ENCODE measurements at places on chromosomes 4 and X.
A peak's percentile ranks its signal among the peaks of the same experiment; 100 is the strongest.

DNA sequence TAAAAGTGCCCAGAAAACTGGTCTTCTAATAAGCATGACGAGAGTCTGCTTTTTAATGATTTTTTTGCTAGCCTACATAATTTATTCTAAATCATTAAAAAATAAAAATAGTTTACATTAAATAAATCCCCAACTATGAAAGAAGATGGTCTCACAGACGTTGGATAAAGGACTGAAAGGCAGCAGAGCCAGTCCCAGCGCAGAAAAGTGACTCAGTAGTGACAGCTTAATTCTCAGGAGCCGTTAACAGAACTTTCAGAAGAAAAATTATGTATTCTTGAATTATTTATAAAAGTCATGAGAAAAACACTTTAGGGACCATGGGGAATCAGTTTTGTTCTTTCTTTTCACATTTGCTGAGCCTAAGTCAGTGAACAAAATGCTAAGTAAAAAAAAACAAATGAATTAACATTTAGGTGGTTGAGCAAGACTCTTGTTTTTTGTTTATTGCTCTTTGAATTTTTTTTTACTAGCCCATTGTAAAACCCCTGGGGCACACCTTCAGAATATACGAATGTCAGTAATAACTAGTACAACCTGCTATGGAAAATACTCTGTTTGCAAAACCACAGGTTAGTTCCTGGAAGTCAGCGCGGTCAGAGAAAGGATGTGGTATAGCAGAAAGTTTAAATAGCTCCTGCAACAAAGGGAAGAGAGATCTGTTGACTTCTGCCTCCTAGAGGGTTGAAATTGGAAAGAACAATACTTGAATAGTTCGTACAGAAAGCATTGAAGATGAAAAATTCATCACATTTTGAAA is 50.4 kb upstream of the CCDC160 start:
- DNase-seq = no peak

- peak; percentile 23 for DNase-seq
Measured at GRCh38 chr4:117623326-117623725, 411.0 kb upstream of the NDST3 start.

- DNase-seq = no peak
Measured at GRCh38 chr4:40954088-40954668, 204.4 kb downstream of the NSUN7 start.

- no peak for DNase-seq
Measured at GRCh38 chr4:14607578-14607977, 394.7 kb upstream of the CPEB2 start.

GRCh38 chr4:31548823-31549222 is 828.7 kb downstream of the PCDH7 start:
- DNase-seq = no peak

DNA sequence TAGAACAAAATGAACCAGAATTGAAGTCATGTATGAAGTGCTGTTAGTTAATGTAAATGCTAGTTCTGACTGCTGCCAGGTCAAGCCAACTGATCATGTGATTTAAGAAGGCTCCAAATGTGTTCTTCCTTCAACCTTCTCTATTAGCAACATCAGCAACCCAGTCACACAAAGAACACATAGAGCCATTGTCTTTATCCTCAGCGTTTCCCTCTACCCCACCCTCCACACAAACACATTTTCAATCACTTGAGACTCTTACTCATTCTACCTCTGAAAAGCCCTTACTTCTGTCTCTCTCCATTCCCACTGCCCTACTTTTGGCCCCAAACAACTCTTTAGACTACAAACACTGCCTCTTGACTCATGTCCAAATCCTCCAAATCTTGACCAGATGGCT is 89.7 kb upstream of the KDR start:
- DNase-seq = no peak

DNA sequence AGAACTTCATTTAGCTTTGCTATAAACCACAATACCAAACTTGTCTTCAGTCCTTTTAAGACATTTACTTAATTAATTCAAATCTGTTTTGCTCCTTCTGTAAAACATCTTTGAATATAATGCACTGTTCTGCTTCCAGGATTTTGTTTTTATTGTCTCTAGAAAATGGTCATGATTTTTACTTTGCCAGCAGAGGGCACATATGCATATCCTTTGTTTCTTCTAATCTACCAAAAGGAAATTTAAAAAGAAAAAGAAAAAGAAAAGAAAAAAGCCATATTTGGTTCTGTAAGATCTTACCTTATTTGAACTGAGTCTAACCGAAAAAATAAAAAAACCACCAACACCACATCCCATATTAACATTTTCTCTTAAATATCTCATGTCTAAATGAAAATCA is 101.9 kb upstream of the CCSER1 start:
- peak; percentile 17 for DNase-seq

DNA sequence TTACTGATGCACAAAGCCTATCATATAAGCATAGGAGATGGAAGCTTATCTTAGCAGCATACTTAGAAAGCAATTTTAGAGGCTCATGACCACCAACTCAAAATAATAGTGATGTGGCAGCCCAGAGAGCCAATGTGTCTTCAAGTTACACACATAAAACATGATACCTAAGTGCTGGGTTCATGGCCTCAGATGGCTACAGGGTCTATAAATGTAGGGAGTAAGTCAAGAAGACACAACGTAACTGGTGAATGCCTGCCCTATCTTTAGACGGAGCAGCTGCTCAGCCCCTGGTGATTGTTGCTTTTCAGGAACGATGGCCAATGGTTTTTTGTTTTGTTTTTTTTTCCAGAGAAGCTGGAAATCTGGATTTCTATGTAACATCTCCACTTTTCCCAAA is 42.8 kb downstream of the RNF150 start:
- no peak for DNase-seq

- no peak for DNase-seq
Measured at GRCh38 chr4:5892323-5893003, 423 bp downstream of the CRMP1 start.

- DNase-seq = peak; percentile 86
Measured at GRCh38 chr4:120692964-120693363, 229.6 kb downstream of the PRDM5 start.

DNA sequence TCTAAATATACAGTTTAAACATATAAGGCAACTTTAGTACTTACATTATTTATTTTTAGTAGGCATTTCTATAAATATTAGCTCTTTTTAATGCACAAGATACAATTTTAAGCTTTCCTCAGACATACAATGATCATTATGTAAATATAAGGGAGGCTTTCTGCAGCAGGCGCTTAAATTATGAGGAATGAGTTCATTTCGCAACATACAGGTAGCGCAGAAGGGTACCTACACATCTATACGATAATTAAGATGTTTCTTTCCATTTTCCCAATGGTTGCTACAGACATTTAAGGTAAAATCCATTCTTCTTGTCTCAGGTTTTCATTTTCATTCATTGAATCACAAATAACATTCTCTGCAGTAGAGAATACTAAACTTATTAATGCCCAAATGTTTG is 1.2 kb downstream of the AASDH start:
- no peak for DNase-seq

GRCh38 chr4:182235021-182235795 is 8.0 kb upstream of the TENM3 start:
- DNase-seq = no peak
